Fibroblast of skin of left quadriceps (primary cell): ENCODE measurements at places on chromosomes 16 and 17.

DNA sequence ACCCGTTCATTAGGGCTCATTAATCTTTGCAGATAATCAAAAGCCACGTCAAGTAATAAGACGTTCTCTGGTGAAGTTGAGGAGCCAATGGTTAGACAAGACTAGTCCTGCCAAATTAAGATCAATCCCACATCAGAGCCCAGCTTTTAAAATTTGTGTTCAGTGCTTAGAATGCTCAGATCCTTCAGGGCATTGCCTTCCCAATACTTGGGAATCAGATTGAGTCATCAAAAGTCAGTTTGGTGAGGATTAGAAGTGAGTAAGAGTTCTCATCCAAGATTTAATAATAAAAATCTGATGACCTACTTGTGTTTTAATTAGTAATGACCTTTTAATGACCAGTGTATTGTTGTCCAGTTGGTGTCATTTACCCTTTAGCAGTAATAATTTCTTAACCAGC is 19.8 kb downstream of the MAP2K4 start:
- no peak for DNase-seq

GRCh38 chr17:19812407-19812806 is 55.3 kb downstream of the ULK2 start:
- DNase-seq = no peak

- no peak for DNase-seq
Observed at GRCh38 chr16:68236137-68236825, 354 bp upstream of the ESRP2 start.

GRCh38 chr17:47252209-47252608 is 1.4 kb upstream of the ITGB3 start:
- DNase-seq = no peak

DNA sequence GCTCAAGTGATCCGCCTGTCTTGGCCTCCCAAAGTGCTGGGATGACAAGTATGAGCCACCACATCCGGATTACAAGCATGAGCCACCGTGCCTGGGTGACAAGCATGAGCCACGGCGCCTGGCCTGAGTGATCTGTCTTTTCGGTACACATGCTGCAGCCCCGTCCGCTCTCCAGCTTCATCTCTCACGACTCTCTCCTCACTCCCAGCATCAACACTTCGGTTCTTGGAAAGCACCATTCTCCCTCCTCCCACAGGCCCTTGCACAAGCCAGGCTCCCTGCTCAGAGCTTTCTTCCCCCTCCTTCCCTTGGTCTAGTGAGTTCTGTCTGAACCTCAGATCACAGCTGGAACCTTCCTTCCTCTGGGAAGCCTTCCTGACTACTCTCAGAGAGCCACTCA is 6.5 kb upstream of the NCBP3 start:
- no peak for DNase-seq

GRCh38 chr17:61331178-61331577 is 68.5 kb upstream of the TBX2 start:
- no peak for DNase-seq
